ENCODE measurements at places on chromosomes 7 and 10.
A peak's percentile ranks its signal among the peaks of the same experiment; 100 is the strongest.

GRCh38 chr7:5232485-5232837, 42.4 kb downstream of the WIPI2 start:
- no peak for DNase-seq

- DNase-seq, result no peak
Measured at GRCh38 chr10:103763374-103764202, 91.8 kb downstream of the SH3PXD2A start.

- no peak for DNase-seq
Measured at GRCh38 chr7:43593010-43593409, 10.1 kb downstream of the STK17A start.

- DNase-seq, result no peak
Measured at GRCh38 chr10:75266945-75267344, 31.2 kb upstream of the COMTD1 start.

GRCh38 chr10:14173706-14174594, 156.8 kb downstream of the FRMD4A start:
- DNase-seq, result peak; percentile 27

DNA sequence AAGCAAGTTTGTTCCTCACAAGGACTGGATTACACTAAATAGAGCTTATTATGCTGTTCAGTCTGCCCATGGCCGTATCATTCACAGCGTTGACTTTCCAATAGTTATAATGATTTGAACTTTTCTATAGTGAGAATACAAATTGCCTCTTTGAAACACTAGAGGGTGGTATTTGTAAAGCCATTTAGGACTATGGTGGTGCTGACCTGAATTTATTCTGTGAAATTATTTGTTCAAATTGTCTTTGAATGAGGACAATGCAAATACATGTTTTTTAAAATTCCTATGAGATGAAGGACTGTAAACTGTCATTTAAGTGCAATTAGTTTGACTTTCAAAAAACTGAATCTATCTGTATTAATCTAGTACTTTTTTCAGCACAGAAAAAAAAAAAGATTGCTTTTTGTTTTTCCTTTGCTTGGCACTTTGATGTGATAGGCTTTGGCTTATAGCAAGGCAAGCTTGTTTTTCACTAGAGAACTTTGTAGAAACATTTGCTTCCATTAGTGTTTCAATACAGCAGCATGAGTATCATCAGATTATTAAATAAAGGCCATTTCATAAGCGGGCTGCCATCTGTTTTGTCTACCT, 122.7 kb upstream of the TMEM229A start:
- DNase-seq, result no peak

- DNase-seq, result peak; percentile 33
Measured at GRCh38 chr10:43110338-43111071, 27.7 kb upstream of the CSGALNACT2 start.

- peak; percentile 81 for DNase-seq
Measured at GRCh38 chr7:155198901-155199845, 98.5 kb upstream of the INSIG1 start.

- no peak for DNase-seq
Measured at GRCh38 chr7:90621747-90622140, 25.6 kb downstream of the CDK14 start.

GRCh38 chr7:102412548-102412947, 16.4 kb downstream of the PRKRIP1 start:
- no peak for DNase-seq

GRCh38 chr10:72322280-72323058, 32.2 kb downstream of the DNAJB12 start:
- no peak for DNase-seq

DNA sequence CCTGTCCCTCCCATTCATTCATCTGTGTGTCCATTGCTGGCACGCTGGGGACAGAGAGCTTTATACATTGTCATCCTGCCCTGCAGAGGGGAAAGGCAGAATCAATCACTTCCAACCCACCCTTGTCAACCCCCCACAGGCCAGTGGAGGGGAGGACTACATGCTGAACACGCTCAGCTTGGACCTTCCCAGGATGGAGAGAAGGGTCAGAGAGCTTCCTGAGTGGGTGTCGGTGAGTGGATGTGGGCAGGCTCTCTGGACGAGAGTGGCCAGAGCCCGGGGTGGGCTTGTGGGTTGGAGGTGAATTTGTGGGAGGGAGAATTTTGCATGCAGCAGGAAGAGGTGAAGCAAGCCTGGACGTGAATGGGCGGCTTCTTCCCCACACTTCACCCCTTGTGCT, 93.9 kb downstream of the DNAJB6 start:
- no peak for DNase-seq

DNA sequence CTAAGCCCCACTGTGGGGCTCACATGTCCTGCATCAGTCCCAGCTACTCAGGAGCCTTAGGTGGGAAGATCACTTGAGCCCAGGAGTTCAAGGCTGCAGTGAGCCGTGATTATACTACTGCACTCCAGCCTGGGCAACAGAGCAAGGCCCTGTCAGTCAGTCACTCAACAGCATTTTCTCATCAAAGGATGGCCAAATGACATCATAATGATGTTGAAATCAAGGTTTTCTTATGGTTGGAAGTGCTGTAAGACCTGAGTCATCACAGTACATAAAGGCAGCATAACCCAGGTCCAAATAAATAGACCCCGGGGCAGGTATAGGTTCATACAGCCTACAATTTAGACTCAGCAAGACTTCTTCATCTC, 341.1 kb downstream of the PARD3 start:
- DNase-seq, result peak; percentile 7

- DNase-seq, result no peak
Measured at GRCh38 chr7:138632826-138633602, 68.1 kb downstream of the SVOPL start.

DNA sequence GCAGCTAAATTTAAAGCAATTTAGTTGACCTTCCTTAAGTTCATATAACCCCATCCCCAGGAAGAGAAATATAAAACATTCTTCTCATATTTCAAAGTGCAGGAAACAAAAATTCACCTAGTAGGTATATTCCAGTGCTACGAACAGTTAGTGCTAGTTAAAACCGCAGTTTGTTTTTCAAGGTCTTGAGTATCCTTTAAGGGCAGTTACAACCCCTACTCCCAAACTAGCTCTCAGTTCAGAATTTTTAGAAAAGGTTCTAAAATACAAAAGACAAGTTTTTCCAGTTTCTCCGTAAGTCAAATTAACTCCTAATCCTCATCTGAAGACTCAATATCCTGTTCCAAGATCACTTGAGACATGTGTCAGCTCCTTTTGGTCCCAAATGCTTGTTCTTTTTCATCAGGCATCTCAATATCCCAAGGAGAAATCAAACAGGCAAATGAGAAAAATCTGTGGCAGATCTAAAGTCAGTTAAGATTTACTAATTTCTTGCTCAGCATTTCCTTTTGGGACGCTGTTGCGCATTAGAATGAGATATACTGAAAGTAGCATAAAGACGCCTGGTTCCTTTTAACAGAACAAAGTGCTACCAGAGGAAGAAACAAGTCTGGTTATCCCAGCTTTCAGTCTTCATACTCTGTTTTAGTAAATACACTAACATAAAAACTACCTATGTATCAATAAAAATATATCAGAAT, 51.8 kb downstream of the ARHGAP12 start:
- DNase-seq, result no peak

DNA sequence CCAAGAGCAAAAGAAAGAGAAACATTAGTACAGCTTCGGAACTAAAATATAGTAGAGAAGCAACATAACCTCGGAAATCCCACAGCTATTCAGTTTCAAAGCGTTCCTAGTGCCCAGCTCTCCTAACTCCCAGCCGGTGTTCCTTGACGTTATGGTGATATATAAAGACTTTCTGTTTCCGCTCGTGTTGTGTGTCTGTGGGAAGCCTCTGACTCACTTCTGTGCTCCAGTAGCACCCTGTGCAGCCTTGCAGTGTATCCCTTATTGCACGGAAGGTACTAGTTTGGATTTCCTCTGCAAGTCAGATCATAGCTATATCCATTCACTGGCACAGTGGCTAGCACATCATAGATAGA, 535 bp downstream of the ASAH2B start:
- DNase-seq, result peak; percentile 76

DNA sequence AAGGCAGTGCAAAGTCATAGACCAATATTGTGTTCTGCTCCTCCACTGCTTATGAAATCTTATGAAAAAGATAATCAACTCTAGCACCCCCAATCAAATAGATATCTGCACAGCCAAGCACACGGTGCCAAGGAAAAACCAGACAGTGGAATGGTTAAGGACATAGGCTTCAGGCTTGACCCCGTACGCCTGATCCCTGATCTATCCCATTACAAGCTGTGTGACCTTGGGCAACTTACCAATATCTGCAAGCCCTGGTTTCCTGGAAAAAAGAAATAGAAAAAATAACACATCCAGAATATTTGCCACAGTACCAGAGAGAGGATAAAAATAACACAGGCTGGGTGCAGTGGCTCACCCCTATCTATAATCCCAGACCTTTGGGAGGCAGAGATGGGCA, 56.9 kb downstream of the GRB10 start:
- no peak for DNase-seq

- DNase-seq, result peak; percentile 55
Measured at GRCh38 chr10:110914431-110914830, 4.5 kb downstream of the BBIP1 start.

GRCh38 chr7:101420436-101420835, 57.8 kb downstream of the COL26A1 start:
- no peak for DNase-seq

- DNase-seq, result no peak
Measured at GRCh38 chr10:131219584-131219886, 92.0 kb downstream of the TCERG1L start.

DNA sequence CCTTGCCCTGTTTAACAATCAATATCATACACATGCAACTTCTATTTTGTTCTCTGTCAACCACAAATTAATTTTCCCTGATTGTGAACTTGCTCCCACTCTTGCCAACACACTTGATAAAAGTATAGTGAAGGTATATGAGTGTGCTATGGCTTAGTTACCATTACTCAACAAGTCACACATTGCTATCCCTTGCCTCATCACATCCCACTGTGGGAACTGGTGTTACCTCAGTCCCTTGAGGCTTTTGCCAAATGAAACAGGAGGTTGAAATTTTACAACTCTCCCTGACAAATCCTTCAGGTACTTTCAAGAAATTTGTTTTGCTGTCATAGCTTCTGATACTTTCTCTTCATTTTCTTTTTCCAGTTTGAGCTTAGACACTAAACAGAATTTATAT, 472.5 kb upstream of the SEMA3D start:
- DNase-seq, result no peak

All from astrocyte (in vitro differentiated cells and primary cell).